ENCODE measurements at places on chromosomes 4 and X. TPM values are rescaled to one million over a fixed set of nuclear protein-coding genes. Genes with fewer than 3 reads are reported as not detected.

The ZXDA gene
- not detected for total RNA-seq

The GASK1B gene
- total RNA-seq: 11.8 TPM

The BANK1 gene
- 1.0 TPM for total RNA-seq

The BTC gene
- total RNA-seq: 0.21 TPM

The FAM149A gene
- total RNA-seq: 2.0 TPM

The EDNRA gene
- total RNA-seq: 181 TPM

GRCh38 chr4:20614816-20615215, 85.4 kb upstream of the PACRGL start:
- H3K27ac ChIP-seq: no peak overlapping the region
- peaks cover 14% of the 10 kb centered on the region for H3K36me3 ChIP-seq
- DNase-seq: no peak

DNA sequence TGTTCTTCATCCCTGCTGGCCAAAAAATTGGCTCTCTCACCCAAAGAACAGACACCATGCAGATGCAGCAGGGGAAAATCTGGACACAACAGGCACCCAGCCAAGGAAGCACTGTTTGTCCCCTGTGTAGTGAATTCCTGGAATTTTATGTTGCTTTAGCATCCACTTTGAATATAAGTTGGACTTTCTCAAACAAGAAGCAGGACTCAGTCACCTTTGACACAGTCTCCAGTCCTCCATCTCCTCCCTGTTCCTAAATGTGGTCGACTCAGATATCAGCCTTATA, 11.8 kb downstream of the ZNF182 start:
- DNase-seq: no peak
- no peaks in the 10 kb centered on the region for H3K4me1 ChIP-seq
- H3K36me3 ChIP-seq: peaks cover 61% of the 10 kb centered on the region
- H3K4me3 ChIP-seq: no peak overlapping the region
- no peak overlapping the region for H3K27ac ChIP-seq
- no peaks in the 10 kb centered on the region for H3K27me3 ChIP-seq

DNA sequence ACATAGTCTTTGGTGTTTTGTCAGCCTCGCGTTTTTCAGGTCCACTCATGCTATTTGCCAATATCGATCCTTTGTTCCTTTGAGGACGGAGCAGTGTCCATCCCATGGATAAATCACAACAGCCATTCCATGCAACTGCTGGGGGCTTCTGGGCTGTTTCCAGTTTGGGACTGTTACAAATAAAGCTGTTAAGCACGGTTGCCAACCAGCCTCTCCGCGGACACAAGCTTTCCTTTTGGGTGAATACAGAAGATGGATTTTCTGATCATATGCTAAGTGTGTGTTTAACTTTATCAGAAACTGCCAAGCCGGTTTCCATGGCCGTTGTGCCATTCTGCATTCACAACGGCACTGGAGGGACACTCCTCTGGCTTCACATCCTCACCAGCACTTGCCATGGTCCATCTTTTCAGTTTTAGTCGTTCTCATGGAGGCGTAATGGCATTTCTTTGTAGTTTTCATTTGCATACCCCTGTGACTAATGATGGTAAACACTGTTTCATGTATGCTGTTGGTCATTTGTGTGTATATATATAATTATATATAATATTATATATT, 67.8 kb downstream of the ABLIM2 start:
- peaks cover 17% of the 10 kb centered on the region for H3K27me3 ChIP-seq
- H3K36me3 ChIP-seq: no peaks in the 10 kb centered on the region
- no peaks in the 10 kb centered on the region for H3K4me1 ChIP-seq
- DNase-seq: no peak

- no peak overlapping the region for H3K27ac ChIP-seq
- H3K4me1 ChIP-seq: no peaks in the 10 kb centered on the region
- H3K36me3 ChIP-seq: no peaks in the 10 kb centered on the region
- no peak overlapping the region for H3K4me3 ChIP-seq
- H3K27me3 ChIP-seq: peaks cover 9% of the 10 kb centered on the region
Observed at GRCh38 chrX:119118780-119119395, 8.7 kb downstream of the KIAA1210 start.

- H3K36me3 ChIP-seq: no peaks in the 10 kb centered on the region
- H3K4me1 ChIP-seq: peaks cover 2% of the 10 kb centered on the region
- DNase-seq: no peak
- H3K27me3 ChIP-seq: no peaks in the 10 kb centered on the region
Observed at GRCh38 chrX:50815120-50815519, 1.1 kb upstream of the SHROOM4 start.

Measured in osteocyte (in vitro differentiated cells).